SJSA1 (cell line): ENCODE measurements at places on chromosomes 7 and 10. TPM values are rescaled to one million over a fixed set of nuclear protein-coding genes. Genes with fewer than 3 reads are reported as not detected.

The SHH gene
- not detected in 2 replicates for total RNA-seq

- no peak for DNase-seq
Observed at GRCh38 chr10:15588151-15588550, 131.6 kb downstream of the ITGA8 start.

GRCh38 chr10:118853916-118854315, 99.1 kb upstream of the CACUL1 start:
- no peak for DNase-seq

The TRIL gene
- 0.05 TPM in 1 of 2 replicates, not detected in the other for total RNA-seq

DNA sequence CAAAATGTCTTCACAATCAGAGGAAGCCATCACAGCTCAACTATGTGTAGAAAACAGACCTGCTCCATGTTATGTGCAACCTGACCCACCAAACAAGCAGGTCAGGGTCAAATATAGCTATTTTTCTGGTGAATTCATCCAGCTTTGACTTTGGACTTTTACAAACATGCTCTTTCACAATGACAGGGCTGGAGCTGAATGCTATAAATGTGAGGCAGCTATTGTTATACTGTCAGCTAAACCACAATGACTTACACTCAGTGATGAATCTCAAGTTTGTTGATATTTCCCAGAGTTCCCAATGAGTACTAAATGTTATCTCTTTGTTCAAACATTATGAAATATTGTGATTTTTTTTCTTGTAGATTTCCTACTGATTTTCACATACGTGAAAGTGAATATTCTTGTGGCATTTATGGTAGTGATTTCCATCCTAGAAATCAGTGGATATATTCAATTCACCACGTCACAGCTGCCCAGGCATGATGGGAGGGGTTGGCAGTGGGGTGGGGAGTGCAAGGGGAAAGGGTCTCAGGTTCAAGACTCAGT, 2.5 kb upstream of the ITIH2 start:
- DNase-seq, result no peak

The RPS24 gene
- 2,140 and 2,791 TPM in 2 replicates for total RNA-seq

The COBL gene
- total RNA-seq, result not detected in 2 replicates

DNA sequence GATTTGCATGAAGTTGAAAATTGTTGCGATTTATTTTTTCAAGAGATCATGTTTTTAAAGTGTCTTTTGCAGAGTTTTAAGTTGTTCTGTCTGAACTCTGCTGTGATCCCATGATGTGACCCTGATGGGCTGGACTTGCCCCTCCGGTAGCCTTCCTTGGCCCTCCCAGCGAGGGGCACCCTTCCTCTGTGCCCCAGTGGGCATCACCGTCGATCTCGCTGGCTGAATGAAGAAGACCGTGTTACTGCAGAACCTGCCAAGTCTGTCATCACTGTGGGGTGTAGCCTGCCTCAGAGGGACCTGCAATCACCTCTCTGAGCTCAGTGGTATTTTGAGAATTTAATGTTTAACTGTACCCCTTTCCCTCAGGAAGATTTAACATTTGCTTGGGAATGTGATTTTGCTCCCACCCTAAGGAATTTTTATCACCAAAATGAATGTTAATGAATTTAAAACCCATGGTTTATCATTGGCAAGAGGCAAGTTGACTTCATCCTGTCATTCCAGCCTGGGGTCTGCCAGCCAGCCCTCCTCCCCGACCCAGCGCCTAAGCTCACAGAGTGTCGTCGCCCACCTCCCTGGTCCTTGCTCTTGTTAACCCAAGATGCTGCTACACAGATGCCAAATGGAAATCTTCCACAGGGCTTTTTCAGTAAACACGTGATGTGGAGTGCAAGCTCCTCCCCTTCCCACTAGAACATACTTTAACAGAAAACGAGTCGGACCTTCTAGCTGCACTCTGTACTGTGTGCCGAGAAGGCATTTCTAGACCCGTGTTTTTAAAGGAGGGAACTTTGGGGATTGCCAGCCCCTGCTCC, 115.4 kb downstream of the NT5C2 start:
- no peak for DNase-seq

The ZNF503 gene
- 2.6 and 6.0 TPM in 2 replicates for total RNA-seq

GRCh38 chr10:34151481-34151880, 663.6 kb downstream of the PARD3 start:
- no peak for DNase-seq

DNA sequence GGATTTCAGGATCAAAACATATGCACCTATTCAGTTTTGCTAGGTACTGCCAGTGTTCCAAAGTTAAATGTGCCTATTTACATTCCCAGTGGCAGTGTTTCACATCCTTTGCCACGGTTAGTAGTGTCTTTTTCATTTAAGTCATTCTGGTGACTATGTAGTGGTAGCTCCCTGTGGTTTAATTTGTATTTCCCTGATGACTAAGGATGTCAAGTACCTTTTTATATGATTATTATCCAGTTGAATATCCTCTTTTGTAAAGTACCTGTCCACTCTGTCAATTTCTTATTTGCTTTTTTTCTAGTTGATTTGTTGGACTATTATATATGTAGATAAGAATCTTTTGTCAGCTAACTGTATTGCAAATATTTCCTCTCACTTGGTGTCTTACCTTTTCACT, 45.1 kb downstream of the TMEM60 start:
- DNase-seq, result no peak

DNA sequence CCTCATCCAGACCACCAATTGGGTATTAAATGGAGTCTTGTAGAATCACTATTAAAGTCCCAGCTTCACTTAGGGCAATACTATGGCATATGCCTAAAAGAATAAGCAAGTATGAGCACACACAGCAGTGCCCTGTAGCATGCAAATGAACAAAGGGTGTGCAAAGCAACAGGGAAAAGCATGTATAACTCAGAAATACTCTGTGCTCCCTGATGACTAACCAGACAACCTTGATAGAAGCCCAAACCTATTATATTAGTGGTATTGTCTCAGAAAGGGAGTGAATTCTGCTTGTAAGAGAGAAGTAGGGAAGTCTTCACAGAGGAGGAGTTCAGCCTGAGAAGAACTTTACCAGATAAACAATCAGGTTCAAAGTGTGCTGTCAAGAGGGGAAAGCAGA, 131.2 kb downstream of the DGKI start:
- no peak for DNase-seq

DNA sequence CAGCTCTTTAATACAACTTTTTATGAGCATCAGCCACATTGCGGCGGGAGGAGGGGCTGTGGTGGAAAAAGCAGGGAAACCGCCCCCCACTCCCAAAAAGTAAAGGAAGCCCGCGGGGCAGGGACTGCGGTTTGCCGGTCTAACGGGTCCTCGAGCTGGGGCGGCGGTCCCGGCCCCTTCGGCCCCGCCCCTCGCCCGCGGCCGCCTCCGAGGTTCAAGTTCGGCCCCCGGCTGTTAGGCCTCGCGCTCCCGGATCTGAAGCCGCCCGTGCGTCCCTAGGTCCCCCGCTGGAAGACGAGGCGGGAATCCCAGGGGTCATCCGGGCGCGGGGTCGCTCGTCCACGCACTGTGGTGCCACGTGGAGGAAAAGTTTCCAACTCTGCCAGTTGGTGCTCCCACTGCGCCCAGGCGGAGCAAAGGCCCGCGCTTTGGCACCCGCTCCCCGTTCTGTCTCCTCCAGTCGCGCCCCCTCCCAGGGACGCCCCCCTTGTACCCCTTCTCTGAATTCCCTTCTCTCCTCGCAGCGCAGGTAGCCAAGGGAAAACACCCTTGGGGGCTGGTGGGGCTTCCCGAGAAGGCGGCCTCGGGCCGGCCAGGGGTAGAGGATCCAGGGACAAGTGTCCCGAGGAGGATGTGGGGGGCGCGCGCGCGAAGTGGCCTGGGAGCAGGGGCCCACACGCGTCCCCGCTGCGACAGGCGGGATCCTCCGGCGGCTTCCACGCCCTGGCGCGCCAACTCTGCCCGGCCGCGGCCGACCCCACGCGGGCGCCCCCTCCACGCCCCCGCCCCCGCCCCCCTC, 798 bp upstream of the AUTS2 start:
- no peak for DNase-seq

- DNase-seq, result no peak
Observed at GRCh38 chr10:129114588-129114987, 352.5 kb upstream of the MGMT start.

The THNSL1 gene
- total RNA-seq, result 1.4 and 2.9 TPM in 2 replicates

- DNase-seq, result peak; percentile 77
Observed at GRCh38 chr10:80500572-80501380, 36.9 kb upstream of the SH2D4B start.

- DNase-seq, result no peak
Observed at GRCh38 chr7:17530741-17531421, 232.4 kb downstream of the AHR start.

The MYOZ1 gene
- total RNA-seq, result not detected in 2 replicates

DNA sequence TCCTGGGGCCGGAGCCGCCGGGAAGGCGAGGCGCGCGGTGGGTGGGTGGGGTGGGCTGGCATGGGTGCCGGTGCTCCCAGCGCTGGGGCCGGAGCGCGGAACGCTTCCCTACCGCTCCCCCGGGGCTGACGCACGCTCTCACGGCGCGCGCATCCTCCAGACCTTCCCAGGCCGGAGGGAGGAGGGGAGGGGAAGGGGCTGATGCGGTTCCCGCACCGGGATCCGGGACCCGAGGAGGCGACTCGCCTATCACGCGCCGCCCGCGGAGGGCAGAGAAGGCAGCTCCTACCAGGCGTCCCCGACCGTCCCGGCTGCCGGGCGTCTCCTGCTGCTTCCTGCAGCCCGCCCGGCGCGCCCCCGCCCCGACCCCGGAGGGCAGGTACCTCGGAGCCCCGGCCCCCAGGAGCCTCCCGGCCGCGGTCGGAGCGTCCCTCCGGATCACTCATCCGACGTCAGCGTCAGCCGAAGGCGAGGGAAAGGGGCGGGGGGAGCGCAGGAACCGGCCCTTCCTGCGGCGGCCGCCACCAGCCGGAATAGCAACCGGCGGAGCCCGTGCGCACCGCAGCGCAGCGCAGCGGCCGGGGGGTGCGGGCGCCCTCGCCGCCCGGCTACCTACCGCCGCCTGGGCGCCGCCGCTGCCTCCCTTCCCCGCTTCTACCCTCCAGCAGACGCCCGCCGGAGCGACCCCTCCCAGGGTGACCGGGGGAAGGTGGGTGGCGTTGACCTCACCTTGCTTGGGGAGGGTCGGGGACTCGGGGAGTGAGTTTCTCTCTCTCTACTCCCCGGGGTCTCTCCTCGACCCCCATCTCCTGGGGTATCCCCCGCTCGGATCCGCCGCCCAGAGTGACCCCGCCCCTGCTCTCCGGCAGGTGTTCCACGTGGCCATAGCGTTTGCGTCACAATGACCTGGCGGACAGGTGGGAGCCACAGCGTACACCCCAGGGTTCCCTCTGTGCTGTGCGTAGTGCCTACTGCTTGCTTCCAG, at the start of gene ICA1:
ICA1 (minus strand) TSS at position 457 of the 985 bp plus-strand sequence. CDS start 26,241 bp downstream, outside the sequence.
- DNase-seq, result peak; percentile 38

The OSBPL3 gene
- 11.3 and 13.6 TPM in 2 replicates for total RNA-seq

GRCh38 chr7:158858592-158859503, 2.5 kb downstream of the DYNC2I1 start:
- no peak for DNase-seq

DNA sequence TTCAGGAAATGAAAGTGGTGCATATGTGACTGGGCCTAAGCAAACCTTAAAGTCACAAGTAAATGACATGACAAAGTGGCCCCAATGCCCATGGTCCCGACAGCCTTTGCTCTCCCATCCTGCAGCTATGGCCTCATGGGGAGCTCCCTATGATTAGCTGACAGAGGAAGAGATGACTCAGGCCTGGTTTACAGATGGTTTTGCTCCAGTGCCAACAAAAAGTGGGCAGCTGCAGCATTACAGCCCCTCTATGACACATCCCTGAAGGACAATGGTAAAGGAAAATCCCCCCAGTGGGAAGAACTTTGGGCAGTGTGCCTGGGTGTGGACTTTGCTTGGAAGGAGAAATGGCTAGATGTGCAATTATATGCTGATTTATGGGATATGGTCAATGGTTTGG, 105.1 kb upstream of the ADCY1 start:
- DNase-seq, result no peak

DNA sequence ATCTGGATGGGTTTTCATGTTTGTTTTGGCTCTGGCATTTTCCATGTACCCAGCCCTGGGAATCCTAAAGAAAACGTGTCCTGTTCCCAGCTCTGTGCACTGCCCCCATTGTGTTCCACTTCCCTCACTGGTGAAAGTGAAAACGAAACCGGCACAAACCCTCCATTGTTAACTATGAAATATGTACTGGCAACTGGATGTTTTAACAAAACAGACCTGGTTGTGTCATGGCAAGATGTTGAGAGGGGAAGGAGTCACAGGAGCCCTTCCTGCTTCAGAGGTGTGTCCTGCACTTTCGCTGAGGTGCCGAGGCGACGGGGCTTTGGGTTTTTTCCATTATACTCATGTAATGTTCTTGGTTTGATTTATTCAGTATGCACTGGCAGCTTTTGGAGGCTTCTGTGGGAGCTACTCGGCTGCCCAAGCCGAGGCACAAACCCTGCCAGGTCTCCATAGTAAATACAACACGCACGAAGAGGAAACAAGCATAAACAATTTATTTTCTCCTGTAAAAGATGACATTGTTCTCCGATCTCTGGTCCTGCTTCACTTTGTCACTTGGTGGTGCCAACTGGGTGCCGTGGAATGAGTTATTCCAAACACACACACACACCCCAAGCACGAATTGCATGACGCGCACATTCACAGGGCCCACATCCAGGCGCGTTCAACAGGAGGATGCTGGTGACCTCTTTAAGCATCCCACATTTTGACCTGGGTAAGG, 118.2 kb downstream of the CDK6 start:
- peak; percentile 81 for DNase-seq

DNA sequence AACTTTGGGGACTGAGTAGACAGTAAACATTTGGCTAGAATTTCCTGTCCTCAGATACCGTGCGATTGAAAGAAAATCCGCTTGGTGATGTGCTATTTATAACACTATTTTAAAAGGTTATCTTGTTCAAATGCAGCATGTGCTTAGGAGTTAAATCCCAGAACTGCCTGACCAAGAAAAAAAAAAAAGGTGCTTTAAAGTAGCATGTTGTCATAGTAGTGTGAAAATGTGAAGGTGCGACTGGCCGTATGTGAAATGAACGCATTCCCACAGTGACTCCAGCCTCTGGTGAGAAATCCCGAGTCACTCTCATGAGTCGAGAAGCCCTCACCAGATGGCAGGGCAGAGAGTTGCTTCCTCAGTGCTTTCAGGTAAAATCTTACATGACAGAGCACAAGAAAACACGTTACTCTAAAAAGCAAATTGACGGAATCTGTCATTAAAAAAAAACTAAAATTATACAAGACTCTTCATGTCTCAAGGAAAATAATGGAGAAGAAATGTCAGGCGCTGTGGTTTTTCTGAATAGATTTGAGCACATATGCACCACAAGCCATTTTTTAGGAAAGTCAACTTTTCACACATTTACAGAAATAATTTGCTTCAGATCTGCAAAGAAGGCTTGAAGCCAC, 18.4 kb upstream of the KLF6 start:
- DNase-seq, result no peak

- DNase-seq, result no peak
Observed at GRCh38 chr7:135846339-135846738, 97.7 kb upstream of the FAM180A start.
